Activated CD4-positive, alpha-beta T cell treated with anti-CD3 and anti-CD28 coated beads, Interleukin-2, amount 10 ng/mL, durations not matched to agents 7 days and 5 days (primary cell): ENCODE measurements at places on chromosomes 12 and 14.
A peak's percentile ranks its signal among the peaks of the same experiment; 100 is the strongest.

DNA sequence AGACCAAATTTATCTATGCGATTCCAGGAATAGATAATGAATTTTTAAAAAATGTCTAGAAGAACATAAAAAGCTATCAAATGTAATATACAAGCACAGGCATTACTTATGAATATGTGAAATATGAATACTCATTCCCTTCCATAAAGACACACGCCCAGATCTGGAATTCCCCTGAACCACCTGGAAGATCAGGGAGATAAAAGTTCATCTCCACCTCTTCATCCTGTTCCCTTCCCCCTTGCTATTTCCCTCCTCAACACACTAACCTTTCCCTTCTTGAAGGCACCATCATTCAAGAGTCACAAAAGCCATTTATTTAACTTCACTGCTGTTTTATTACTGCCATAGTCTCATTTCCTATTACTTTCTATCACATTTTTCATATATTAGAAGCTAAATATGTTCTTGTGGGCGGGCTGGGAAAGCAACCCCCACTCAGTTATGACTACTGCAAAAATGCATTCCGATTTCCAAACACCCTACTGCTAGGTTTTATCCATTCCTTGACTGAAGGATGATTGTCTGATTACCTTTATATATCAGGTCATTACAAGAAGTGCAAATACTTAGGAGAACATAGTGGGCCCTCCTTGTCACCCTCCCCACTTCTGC lies 16.1 kb downstream of the FGD6 start:
- no peak for DNase-seq

DNA sequence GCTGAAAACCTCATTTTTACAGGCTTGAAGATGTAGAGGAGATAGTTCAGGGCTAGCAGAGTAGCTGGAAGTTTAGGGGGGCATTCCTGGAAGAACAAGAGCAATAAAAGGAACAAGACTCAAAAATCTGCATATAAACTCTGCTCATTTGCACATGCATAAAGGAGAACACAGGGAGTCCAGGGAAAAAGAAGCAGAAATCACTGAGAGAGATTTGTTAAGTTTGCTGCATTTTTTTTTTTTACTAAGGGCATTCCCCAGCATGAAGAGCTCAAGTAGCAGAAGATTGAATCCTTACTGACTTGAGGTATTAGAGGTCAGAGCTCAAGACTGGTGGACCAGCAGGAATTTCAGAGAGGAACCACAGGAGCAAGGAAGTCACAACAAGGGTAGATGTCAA lies 28.2 kb upstream of the BCL11B start:
- DNase-seq: no peak

GRCh38 chr12:18254081-18254480 lies 7.2 kb upstream of the PIK3C2G start:
- DNase-seq: no peak

DNA sequence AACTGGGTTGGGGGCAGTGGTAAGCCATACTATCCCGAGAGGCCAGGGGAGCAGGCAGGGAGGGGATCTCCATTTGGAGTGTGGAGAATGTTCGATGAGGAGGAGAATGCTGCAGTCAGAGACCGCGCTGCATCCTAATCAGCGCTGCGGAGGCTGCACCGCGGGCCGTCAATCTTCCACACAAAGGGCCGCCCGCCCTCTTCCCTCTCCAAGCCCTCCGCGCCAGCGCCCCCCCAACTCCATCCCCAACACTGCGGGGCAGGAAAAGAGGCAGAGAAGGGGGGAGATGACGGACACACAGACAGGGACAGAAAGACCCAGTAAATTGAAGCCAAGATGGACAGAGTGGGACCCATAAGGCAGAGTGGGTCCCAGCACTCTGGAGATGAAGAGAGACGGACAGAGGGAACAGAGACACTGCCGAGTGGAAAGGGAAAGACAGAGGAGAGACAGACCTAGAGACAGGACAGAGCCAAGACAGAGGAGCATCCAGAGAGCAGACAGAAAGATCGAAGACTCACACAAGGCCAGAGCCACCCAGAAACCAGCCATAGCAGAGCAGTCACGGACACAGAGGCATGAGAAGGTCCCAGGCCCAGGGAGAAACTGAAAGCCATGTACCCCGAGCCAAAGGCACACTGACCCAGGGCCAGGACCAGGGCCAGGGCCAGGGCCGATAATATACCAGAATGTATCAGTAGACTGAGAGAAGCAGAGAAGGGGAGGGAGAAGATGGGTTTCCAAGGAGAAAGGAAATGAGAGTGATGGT lies 3.5 kb downstream of the CISTR start:
- no peak for DNase-seq

DNA sequence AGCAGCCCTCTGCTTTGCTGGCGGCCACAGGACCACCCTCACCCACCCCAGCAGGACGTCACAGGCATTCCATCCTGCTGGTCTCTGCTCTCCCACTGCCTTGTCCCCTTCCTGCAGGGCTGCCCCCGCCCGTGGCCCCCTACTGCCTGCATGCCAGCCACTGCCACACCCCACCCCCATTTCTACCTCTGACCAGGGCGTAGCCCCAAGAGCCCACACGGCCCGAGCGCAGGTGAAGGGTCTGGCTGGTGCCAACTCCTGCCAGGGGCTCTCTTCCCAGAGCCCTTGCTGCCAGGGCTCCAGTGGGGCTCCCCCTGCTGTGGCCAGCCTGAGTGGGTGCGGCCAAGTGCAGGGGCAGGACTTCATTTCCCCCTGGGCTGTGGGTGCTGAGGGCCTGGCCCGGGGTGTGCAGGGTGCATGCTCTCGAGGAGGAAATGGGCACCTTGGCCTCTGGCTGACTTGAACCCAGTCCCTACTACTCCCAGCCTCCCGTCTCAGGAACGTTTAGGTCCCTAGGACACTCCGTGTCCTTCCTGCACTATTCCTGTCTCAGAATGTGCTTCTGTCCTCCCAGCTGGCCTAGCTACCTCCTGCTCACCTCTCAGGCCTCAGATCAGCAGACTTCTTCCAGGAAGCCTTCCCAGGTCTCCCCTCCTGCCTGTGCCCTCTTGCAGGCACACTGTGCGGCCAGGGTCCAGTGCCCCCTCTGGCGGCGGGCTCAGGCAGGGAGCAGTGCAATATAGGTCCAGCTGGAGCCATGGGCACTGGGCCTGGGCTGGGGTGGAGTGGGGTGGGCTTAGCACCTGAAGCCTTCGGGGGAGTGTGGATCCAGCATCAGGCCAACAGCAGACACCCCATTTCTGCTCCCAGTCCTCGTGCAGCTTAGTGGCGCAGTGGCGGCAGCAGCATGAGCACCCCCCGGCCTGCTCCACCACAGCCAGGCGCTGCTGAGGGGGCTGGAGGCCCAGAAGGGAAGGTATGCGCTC lies 1.4 kb downstream of the LBHD2 start:
- no peak for DNase-seq

GRCh38 chr12:76813265-76813664 lies 49.4 kb downstream of the ZDHHC17 start:
- DNase-seq: no peak

- DNase-seq: no peak
Measured at GRCh38 chr14:81384900-81385299, 15.2 kb downstream of the STON2 start.

GRCh38 chr14:35534208-35534872 lies 376 bp downstream of the INSM2 start:
- DNase-seq: peak; percentile 7

GRCh38 chr12:68611806-68612160 lies 1.1 kb downstream of the RAP1B start:
- no peak for DNase-seq

DNA sequence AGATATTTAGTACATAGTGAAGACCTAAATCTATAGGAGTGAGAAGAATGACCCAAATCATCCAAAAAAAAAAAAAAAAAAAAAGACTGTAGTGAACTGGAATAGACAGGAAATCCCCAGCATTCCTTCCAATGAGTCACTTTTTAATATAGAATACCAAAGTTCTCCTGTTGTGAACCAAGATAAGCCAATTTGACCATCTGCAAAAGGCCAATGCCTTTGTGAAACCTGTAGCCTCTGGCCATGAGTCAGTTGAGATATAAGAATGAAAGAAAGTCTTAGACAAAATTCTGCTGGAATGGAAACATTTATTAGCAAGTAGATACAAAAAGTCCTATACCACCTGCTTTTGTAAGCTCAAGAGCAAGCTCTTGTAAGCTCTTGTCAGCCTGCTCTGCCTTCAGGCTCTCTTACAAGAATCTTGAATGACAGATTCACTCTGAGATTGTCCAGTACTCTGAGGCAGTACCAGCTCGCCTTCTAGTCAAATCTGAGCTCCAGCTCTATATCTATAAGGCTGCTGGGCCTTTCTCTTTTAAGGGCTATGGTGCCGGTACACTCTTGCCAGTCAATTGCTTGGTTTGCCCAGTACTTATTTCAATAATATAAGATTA lies 243.0 kb upstream of the TMTC1 start:
- DNase-seq: no peak

DNA sequence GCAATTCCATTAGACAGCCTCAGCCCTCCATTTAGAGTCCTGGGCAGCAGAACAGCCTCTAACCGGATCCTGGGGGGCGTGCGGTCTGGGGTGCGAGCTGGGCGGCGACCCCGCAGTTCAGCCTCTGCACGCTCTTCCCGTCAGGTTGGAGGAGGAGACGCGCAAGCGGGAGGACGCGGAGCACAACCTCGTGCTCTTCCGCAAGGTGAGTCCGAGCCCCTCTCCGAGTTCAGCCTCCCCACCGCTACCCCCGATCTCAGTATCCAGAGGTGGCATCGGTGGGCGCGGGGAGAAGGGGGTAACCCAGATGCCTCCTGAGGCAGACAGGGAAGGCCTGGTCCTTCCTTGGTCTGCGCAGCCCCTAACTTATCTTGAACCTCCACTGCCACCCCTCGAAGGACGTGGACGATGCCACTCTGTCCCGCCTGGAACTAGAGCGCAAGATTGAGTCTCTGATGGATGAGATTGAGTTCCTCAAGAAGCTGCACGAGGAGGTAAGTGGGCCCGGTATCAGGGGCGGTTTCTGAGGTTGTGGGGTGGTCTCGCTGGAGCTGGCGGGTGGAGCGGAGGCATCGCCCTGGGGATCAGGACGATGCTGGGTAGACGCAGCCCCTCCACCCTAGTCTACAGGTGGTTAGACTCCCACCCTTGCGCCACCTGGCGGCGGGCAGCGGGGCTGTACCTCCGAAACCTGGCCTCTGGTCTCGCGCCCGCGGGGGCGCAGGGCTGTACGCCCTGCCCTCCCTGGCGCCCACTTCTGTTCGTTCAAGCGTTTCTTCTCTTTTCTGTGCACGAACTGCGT lies 1.3 kb downstream of the PRPH start:
- peak; percentile 61 for DNase-seq

GRCh38 chr12:129727100-129727499 lies 176.7 kb downstream of the TMEM132D start:
- no peak for DNase-seq

DNA sequence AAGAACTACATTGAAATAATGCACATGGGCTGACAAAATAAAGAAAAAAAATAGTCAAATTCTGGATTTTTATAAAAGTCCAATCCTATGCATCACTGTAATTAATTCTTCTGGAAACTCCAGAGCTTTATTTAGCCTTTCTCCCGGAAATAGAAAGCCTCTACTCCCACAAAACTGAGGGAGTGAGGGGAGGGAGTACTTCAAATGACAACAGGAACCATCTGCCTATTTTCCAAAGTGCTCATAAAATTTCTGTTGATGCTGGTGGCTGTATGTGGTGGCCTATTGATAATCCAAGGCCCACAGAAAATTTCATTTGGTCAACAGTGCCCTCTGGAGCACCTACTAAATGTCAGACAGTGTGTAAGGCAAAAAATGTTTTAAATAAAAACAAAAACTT lies 64.6 kb downstream of the KIF21A start:
- DNase-seq: no peak

DNA sequence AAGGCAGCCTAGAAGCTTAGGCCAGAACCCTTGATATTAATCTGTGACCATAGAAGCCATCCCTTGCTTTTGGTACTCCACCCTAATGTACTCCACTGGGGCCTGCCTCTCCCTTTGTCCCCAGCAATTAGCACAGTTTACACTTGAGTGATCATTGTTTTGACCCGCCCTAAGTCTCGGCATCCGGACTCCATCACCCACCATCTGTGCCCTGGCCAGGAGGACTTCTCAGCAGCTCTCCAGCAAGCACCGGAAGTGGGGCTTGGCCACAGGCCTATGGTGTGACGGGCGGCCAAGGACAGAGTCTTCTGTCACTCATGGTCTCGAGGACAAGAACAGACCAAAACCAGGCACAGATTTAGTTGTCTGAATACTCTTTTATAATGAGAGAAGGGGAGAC lies 126.5 kb upstream of the NTF3 start:
- no peak for DNase-seq

GRCh38 chr14:96363751-96364336 lies 518 bp downstream of the GSKIP start:
- DNase-seq: peak; percentile 50

DNA sequence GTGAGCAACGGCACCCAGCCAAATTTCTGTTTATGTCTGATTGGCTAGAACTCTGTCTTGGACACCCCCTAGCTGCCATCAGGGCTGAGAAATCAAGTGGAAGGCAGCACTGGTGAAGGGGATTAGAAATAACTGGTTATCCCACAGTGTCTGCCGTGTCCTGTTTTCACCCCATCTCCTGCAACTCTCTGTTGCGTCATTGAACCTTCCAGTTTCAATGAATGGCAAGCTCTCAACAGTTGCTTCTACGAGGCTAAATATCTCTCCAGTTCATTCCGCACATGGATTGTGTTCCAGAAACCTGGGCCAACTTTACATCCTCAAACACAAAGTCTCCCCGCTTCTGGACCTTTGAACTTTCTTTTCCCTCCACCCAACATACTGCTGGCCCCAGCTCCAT lies 173.7 kb downstream of the RBM19 start:
- no peak for DNase-seq

GRCh38 chr12:85029456-85029855 lies 6.6 kb downstream of the TSPAN19 start:
- DNase-seq: no peak

DNA sequence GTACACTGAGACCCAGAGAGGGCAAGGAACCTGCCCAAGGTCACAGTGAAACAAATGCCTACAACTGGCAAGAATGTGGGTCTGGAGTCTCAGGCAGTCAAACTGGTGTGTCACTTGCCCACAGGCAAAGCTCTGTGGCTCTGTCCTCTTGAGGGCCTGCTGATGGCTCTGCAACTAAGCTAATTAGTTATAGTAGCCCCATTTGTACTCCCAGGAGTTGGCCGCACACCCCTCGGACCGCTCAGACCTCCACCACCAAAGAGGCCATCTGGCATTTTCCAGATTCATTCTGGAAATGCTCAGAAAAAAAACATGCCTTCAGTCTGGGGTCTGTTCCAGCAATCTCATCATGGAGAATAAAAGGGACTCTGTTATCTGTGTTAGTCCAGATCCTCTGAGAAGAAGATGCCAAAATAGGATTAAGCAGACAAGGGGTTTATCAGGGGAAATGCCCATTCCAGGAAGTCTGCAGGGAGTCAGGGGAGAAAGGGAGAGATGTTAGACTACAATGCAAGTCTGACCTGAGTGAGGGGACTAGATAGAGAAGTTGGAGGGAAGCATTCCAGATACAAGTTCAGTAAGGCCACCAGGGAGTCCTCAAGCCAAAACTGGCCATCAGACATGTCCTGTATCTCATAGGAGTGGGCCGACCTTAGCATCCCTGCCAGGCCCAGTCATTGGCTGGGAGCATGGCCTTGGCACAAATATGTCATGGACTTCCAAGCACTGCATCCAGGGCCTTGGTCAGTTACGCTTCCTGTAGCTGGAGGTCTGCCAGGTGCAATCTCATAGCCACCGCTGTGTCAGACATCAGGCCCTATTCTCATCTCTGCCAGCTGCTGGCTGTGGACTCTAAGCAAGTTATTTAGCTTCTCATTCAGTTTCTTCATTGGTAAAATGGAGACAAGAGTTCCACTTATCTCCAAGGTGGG lies 15.4 kb upstream of the OAS1 start:
- DNase-seq: no peak
